ENCODE measurements at places on chromosomes 4 and X.

DNA sequence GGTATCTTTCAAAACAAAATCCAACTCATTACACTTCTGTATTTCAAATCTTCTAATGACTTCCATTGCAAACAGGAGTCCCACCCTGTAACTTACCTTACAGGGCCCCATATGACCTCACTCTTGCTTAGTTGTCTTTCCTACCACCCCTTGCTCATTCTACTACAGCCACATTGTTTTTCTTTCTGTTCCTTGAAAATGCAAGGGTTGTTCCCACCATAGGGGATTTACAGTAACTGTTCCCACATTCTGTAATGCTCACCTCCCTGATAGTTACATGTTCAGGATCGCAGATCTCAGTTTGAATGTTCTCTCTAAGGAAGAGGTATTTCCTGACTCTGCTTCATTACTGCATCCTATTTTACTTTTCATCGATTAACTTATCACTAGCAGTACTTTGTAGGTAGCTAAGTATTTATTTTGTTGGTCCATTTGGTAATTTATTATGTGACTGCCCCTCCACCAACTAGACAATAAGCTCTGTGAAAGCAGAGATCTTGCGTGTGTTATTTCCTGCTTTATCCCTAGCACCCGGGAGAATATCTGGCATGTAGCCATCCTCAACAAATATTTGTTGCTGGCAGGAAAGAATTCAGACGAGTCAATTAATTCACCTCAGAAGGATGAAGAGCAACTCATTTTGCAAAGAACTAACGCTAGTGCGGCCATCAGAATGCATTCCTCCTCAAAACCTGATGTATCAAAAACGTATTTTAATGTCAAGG lies 21.4 kb downstream of the MAOB start:
- peak; percentile 1 for DNase-seq

DNA sequence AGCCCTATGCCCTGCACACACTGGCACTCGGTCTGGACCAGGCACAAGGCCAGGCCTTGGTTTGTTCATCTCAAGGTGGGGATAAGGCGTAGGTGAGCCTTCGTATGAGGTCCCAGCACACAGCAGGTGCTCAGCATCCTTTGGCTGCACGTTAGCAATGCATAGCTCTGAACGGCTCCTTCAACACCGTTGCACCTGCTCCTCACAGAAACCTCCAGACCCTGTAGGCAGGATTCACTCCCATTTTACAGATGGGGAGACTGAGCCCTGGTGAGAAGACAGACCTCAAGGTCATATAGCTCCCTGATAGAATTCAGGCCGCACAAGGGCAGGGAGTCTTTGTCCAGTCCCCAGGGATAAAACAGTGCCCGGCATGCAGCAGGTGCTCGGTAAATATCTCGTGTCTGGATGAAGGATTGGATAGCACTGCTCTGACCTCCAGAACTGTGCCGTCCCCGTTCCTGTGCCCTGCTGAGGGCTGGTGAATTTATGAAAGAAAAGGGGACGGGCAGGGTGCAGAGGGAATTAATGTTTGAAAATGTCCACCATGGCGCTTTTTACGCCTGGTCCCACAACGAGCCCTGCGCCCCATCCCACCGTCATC lies 2.4 kb downstream of the PPP2R2C start:
- DNase-seq = no peak

DNA sequence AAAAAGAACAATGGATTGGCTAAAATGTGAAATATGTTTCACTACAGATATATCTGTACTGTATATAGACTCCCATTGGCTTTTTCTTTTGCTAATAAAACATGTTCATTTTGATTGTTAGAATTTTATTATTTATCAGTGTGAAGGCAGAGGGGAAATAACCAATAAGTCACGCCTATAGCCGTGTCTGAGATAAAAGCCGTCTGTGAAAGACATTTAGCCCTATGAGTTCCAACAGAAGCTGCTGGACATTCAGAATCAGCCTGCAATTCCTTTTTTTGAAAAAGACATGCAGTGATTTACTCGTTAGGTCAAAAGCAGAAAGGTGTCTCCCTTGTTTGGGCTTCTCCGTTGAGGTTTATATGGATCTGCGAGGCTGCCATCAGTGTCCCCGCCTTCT lies 24.2 kb upstream of the SLC25A4 start:
- no peak for DNase-seq

DNA sequence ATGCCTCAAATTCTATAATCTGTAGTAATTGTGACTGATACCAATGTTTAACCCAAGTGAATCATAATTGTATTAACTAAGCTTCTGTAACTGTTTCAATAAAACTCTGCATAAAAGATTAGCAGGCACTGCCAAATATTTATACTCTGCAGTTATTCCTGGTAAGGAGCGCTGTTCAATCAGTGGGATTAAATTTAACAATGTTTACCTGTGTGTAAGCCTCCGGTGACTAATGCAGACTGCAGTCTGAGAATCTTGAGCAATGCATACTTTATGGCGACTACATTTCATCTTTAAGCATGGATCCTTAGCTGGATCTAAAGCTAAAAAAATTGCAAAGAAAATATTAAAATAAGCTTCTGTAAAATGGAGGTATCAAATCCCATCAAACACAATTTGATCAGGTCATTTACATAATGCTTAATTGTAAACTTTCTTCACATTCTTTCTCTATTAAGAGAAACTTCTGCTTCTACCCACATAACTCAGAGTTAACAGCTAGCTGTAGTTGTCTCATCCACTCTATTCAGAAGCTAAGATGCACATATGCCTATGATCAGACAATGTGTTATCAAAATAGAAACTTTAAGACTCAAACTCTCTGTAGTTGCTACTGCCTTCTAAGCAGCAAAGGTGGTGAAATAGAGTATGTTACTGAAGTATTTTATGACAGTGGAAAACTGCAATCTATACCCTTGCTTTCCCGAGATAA lies 234.0 kb downstream of the SPOCK3 start:
- DNase-seq = no peak

DNA sequence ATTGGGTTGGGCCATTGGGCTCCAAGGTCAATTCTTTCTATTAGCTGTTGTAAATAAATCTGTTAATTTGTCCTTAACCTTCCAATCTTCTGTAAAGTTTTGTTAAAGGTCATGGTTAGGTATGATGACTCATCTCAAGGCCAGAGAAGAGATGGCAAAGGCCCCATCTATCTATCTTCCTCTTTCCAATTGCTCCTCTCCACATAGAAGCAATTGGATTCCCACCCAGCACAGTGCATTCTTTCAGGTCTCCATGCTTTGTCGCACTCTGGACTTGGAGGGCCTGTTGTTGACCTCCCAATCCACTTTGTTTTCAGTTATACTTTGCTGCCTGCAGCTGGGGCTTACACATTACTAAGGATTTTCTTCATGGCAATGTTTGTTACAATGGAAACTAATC lies 118.5 kb downstream of the MFAP3L start:
- no peak for DNase-seq

GRCh38 chrX:136999024-136999423 lies 34.8 kb downstream of the GPR101 start:
- DNase-seq = no peak

DNA sequence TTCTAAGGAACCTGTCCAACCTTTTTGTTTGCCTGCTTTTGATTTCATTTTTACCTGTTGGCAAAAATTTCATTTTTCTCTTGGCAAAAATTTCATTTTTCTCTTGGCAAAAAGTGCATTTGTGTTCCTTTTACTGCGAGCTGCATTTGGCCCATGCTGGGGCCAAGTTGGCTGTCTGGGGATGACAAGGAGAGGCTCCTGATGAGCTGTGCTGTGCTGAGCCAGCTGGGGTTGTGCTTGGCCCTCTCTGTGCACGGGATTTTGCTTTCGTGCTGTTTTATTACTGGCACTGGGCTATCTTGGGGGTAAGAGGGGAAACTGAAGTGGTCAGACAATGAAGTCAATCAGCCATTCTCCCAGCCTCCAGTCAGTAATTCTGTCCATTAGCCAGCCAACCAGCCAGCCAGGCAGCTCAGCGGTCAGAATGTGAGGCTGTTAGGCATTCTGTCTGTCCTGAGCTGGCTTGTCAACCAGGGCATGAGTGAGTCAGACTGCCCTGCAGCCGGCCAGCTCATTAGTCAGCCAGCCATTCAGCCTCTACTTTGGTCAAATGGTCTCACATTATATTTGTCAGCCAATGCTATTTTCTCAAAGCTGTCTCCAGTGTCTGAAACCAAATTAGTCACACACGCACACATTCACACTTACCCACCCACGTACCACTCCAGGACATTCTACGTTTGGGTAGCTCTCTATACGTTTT lies 56.9 kb upstream of the PRPS1 start:
- DNase-seq = peak; percentile 91

DNA sequence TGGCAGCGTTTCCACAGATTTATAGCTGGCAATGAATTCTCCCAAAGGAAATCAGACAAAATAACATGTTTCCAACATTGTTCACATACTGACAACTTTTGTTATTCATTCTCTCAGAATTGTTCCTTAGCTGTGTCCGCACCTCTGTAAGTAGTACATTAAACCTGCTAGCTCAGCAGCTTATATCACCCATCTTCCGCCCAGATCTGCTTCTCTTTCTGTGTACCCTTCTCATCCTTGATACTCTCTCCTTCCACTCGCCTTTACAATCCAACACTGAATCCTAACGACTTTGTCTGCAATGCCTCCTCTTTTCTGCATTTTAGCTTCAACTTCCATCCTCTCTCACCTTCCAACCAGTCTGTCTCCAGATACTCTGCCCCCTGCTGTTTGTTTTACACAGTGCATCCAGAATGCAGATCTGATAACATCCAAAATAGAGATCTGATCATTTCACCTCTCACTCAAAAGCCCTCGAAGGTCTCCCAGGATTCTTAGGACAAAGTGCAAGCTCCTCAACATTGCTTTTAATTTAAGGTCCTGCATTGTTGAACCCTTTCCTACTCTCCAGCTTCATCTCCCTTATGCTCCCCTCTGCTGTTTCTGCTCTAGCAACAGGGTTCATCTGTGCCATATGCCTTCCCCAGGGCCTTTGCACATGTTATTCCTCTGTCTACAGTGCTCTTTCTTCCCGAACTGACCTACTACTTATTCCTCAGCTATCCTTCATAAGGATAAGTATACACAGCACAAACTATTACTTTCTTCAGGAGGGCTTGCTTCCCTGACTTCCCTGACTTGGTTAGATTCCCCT lies 67.3 kb upstream of the VBP1 start:
- peak; percentile 13 for DNase-seq

GRCh38 chr4:113760795-113761619 lies 531 bp downstream of the CAMK2D start:
- peak; percentile 74 for DNase-seq

DNA sequence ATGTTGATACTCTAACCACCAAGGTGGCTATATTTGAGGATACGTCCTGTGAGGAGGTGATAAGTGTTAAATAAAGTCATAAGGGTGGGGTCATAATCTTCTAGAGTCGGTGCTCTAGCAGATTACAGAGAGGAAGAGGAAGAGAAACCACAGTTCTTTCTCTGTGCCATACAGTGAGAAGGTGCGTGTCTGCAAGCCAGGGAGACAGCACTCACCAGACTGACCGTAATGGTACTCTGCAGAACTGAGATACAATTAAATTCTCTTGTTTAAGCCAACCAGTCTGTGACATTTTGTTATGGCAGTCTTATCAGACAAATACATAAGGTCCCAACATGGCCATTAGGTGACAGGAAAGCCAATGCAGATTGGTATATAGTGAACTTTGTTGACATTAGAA lies 480.9 kb upstream of the IGFBP7 start:
- no peak for DNase-seq

- no peak for DNase-seq
These were observed 97.1 kb upstream of the NRK start for GRCh38 chrX:105725228-105725627.

DNA sequence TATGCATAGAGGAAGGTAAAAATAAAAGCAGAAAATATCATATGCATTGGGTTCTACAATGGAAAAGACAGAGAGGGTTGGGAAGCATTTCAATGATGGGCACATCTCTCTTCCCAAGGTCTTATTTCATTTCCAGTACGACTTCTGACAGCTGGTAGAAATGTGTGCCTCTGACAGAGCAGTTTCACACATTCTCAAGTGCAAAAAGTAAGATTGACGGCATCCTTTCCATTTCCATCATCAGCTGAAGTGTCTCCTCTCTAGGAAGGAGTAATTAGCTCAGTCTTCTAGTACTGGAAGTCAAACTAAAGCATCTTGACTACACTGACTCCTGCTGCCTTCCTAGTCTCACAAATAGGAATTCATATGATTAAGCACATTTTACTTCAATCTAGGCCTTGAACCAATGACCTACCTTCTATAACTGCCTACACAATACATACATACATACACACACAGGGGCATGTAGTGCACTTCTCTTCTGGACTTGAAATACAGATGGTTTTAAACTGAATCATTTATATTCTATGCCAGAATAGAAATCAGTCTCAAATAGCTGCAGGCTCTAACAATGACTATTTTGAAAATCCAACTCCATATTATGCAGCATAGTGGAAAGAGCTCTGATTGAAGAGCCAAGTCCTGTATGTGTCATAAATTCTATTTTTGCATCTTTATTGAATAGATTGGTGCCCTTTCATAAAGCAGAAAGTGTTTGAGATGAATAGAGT lies 473.4 kb downstream of the INPP4B start:
- DNase-seq = peak; percentile 32

DNA sequence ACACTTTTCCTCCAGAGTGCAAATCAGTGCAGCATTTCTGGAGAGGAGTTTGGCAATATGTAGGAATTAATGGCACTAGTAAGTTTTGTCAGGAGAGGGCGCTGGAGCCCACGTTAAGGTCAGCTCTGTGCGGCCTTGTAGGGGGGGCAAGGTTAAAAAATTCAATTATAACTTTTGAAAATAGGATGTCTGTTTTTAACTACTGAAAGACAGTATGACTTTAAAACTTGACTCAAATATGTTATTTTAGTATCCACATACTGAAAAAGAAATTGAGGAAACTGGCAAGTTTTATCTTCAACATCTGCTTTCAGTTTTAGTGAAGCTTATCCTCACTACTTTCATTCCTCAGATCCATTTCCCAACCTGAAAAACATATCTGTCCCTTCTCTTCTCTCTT lies 30.9 kb upstream of the HSD17B13 start:
- peak; percentile 51 for DNase-seq

GRCh38 chrX:129641941-129642340 lies 12.8 kb downstream of the APLN start:
- peak; percentile 42 for DNase-seq

- no peak for DNase-seq
These were observed 849.7 kb upstream of the GRID2 start for GRCh38 chr4:91454111-91454510.

- peak; percentile 10 for DNase-seq
These were observed 594.5 kb downstream of the ANKRD50 start for GRCh38 chr4:124118061-124118460.

DNA sequence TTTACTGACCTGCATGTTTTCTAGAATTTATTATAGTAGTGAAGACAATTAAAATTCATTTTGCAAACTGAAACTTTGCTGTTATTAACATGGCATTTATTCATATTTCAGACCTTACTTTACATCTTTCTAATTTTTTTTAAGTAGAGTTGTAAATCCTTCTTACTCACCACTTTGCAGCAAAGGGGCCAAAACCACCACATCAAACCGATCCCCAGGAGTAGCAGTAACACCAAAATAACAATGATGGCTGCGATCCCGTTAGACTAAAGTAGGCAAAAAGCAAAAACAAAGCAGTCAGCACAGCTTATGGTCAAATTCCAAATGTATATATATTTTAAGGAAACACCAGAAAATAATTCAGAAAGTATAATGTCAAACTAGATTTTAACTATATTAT lies 64.7 kb downstream of the ANTXR2 start:
- no peak for DNase-seq

- no peak for DNase-seq
These were observed 123.5 kb downstream of the DCHS2 start for GRCh38 chr4:154368060-154368459.

GRCh38 chrX:65758505-65758904 lies 91.1 kb downstream of the MSN start:
- no peak for DNase-seq

All from EL (cell line).